ENCODE measurements at places on chromosomes 5 and 9. TPM values are rescaled to one million over a fixed set of nuclear protein-coding genes. Genes with fewer than 3 reads are reported as not detected.

The CCL21 gene
- 4.1 TPM for total RNA-seq

The HTR1A gene
- not detected for total RNA-seq

The MEF2C gene
- total RNA-seq: 2.6 TPM

The PTPA gene
- total RNA-seq: 71.4 TPM

The NTRK2 gene
- total RNA-seq: 27.3 TPM

The TAF11L5 gene
- total RNA-seq: not detected

The TMEM203 gene
- 9.7 TPM for total RNA-seq

The SMIM32 gene
- total RNA-seq: 0.28 TPM

The FREM1 gene
- total RNA-seq: 16.7 TPM

The CARTPT gene
- total RNA-seq: not detected

The PAPPA gene
- total RNA-seq: 0.20 TPM

The CCNI2 gene
- 1.8 TPM for total RNA-seq
